ENCODE measurements at places on chromosomes 12 and 14. TPM values are rescaled to one million over a fixed set of nuclear protein-coding genes. Genes with fewer than 3 reads are reported as not detected.

- DNase-seq: no peak
Observed at GRCh38 chr12:52254180-52254964, 20.1 kb upstream of the KRT86 start.

The BIN2 gene
- total RNA-seq: not detected

DNA sequence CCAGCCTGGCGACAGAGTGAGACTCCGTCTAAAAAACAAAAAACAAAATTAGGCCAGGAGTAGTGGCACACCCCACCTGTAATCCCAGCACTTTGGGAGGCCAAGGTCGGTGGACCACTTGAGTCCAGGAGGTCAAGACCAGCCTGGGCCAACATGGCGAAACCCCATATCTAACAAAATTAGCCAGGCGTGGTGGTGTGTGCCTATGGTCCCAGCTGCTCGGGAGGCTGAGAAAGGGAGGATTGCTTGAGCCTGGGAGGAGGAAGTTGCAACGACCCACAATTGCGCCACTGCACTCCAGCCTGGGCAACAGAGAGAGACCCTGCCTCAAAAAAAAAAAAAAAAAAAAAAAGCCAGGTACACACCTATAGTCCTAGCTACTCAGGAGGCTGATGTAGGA is 37.0 kb downstream of the KDM2B start:
- DNase-seq: no peak

DNA sequence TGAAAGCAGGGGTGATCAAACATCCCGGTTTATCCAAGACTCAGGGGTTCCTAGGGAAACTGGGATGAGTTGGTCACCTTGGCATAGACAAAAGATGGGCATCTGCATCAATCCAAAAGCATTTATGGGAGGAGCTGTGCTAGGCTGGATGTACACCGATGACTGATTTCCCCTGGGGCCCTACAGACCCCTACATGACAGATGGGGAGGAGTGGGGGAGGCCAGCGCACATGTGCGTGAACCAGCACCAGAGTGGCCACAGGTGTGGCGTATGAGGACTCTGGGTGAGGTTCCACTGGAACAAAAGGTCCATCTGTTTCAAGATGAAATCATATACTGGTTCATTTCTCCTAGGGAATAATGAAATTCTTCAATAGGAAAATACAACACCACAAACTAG is 210.4 kb downstream of the ITPR2 start:
- DNase-seq: no peak

- DNase-seq: no peak
Observed at GRCh38 chr14:75280831-75281653, 2.4 kb downstream of the FOS start.
